Smooth muscle cell of the brain vasculature (primary cell): ENCODE measurements at places on chromosomes 4 and X.

GRCh38 chrX:34716302-34716701 lies 59.2 kb upstream of the TMEM47 start:
- no peak for DNase-seq

GRCh38 chr4:163911891-163912290 lies 417.4 kb downstream of the TMA16 start:
- DNase-seq: no peak

DNA sequence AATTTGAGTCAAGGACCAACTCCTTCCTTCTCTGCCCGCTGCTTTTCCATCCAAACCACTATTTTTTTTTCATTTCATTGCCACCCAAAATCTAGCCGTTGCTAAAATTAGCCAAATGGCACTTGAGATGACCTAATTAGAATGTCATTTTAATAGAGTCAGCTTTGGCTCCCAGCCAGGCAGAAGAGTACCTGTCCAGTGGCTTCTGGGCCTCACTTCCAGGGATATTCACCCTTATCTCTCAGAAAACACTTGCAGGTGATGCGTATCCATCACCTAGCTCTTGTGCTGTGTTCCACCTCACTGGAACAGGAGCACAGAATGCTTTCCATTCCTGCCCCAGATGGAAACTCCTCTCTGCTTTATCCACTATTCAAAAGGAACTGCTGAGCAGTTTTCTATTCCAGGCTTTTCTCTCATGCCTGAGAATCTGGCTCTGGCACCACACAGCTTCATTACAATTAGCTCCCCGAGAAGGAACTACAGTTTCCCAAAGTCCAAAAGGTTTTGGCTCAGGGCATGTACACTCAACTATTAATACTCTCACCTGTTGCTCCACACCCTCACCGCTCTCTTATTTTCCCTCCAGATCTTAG lies 18.5 kb downstream of the MAGEA9B start:
- DNase-seq: no peak

- no peak for DNase-seq
These were observed 190.5 kb downstream of the SH3BGRL start for GRCh38 chrX:81392396-81392795.

DNA sequence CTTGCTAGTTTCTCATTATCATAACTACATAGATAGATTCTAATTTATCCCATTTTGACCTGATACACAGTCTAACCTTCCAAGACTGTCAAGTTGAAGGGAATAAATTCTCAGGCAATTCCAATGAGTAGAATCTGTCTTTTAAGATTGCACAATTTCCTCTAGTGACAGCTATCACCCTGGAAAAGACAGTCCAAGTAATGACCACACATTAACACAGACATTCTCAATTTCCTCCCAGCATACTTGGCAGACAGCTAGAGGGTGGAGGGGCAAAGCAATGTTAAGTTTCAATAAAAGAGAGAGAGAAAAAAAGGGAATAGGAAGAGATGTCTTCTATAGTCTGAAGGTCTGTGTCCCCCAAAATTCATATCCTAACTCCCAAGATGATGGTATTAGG lies 234.7 kb downstream of the LDB2 start:
- no peak for DNase-seq

DNA sequence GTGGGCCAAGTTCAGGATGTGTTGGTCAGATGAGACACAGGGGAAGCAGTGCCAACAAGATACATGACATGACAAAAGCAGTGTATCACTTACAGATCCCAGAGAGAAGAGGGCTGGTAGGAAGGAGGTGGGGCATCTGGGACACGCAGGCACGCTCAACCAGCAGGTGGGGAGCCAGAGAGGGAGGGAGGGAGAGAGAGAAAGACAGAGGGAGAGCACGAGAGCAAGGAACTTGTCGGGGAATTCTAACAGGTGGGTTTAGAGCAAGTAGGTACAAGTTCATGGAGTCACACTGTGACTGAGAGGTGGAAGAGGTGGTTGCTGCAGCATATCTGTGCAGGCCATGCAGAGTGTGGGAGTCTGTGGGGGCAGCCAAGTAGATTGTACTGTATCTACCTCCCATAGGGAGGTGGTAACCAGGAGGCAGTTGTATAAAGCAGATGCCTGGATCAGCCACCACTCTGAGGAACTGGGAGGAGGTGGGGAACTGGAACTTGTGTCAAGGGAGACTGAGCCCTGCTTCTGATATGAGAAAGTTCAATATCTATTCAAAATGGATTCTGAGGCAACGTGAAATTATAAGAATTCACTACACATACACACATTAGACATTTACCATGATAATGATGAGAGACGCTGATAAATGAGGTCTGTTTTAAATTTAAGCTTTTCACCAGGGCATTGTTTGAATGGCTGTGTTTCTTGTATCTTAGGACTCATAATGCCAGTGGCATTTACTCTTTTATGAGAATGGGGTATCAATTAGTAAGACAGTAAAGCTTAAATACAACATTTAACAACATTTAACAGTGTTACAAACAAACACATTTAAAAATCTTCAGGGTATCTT lies 43.7 kb downstream of the BBS12 start:
- DNase-seq: no peak

GRCh38 chrX:153463556-153463955 lies 6.8 kb downstream of the HAUS7 start:
- no peak for DNase-seq

GRCh38 chrX:12789976-12790375 lies 1.2 kb upstream of the PRPS2 start:
- no peak for DNase-seq

DNA sequence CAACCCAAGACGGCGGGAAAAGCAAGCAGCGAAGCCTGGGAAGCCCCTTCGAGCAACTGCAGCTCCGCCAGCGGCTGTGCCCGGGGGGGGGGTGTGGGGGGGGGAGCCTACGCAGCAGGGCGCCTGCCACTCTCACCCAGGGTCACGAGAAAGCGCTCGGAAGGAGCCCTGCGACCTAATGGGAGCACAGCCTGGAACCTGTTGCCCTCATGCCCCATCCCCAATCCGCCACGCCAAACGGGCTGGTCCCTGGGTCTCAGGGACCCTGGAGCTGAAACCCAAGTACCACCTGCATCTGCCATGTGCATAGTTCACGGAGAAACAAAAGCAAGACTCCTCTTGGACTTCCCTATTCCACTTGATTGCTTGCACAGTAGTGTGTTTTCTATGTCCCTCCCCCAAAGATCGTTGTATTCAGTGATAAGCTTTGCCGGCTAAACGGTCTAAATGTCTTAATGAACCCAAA lies 359 bp upstream of the GAB3 start:
- no peak for DNase-seq

GRCh38 chrX:110403441-110404238 lies 45.0 kb downstream of the RTL9 start:
- DNase-seq: no peak

- DNase-seq: peak; percentile 33
These were observed 28.7 kb downstream of the CLDN34 start for GRCh38 chrX:9995855-9996339.

GRCh38 chr4:169070895-169071218 lies 60.8 kb upstream of the CBR4 start:
- DNase-seq: no peak

- no peak for DNase-seq
These were observed 13.9 kb upstream of the RASL11B start for GRCh38 chr4:52848254-52848653.

- DNase-seq: no peak
These were observed 234.5 kb upstream of the SLIT2 start for GRCh38 chr4:20017070-20017776.

DNA sequence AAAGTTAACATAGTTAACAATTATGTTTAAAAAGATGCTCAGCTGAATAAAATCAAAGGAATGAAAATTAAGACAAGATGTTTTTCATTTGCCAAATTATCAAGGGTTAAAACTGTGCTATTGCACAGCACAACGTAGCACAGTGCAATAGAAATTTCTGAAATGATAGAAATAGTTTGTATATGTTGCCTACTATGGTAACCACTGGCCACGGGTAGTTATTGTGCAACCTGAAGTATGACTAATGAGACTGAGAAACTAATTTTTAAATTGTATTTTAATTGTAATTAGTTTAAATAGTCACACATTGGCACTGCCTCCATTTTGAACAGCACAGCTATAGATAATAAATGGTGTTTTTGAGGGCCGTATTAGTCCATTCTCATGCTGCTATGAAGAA lies 343.1 kb upstream of the FAM241A start:
- DNase-seq: no peak

DNA sequence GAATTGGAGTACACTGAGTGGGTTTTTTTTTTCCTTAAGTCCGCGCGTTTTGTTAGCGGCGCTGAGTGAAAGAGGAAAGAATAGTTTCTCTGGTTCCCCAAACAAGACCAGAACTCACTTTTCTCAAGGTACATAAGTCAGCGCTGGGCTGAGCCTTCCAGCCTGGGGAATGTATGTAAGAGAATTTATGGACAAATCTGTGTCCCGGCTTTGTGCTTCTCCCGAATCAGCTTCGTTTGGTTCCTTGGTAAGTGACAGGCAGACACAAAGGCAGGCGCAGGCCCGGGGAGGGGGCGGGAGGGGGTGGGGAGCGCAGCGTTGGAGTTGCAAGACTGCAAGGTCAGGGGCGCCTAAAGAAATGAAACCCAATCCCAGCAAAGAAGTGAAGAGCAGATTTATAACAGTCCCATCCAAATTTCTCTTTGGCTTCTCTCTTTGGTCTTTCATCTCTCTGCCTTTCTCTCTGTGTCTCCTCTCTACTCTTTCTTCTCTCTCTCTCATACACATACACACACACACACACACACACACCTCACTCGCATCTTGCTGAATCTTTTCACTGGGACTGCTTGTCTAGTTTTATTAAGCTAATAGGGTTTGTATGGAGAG lies 981 bp downstream of the TET2 start:
- DNase-seq: no peak

DNA sequence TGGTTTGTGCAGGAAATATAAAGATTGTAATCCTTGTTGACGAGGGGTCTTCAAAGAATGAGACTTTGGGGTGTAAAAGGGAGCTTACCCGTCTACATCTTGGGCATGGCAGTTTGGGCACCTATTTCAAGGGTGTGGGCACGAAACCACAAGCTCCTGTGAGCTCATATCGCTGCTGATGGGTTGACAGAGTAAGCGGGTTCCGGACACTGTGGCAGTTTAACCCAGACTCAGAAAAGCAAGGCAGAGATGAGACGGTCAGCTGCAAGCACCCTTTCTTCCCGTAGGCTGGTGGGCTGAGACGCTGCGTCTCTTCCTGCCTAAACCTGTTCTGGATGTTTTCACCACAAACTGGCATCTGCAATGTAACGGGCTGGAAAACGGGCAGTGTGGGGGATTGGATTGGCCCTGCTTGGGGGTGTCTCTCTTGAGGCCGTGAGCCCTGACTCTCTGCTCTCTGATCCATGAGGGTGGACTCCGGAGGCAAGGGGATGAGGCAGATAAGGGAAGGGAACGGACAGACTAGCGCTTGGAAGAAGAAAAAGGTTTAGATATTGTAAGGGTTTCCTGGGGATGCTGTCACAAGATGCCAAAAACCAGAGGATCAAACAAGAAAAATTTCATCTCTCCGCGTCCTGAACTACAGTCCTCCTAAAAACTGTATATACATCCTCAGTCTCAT lies 237.5 kb downstream of the SHOX start:
- DNase-seq: no peak

GRCh38 chrX:41142130-41142910 lies 57.1 kb downstream of the USP9X start:
- no peak for DNase-seq

DNA sequence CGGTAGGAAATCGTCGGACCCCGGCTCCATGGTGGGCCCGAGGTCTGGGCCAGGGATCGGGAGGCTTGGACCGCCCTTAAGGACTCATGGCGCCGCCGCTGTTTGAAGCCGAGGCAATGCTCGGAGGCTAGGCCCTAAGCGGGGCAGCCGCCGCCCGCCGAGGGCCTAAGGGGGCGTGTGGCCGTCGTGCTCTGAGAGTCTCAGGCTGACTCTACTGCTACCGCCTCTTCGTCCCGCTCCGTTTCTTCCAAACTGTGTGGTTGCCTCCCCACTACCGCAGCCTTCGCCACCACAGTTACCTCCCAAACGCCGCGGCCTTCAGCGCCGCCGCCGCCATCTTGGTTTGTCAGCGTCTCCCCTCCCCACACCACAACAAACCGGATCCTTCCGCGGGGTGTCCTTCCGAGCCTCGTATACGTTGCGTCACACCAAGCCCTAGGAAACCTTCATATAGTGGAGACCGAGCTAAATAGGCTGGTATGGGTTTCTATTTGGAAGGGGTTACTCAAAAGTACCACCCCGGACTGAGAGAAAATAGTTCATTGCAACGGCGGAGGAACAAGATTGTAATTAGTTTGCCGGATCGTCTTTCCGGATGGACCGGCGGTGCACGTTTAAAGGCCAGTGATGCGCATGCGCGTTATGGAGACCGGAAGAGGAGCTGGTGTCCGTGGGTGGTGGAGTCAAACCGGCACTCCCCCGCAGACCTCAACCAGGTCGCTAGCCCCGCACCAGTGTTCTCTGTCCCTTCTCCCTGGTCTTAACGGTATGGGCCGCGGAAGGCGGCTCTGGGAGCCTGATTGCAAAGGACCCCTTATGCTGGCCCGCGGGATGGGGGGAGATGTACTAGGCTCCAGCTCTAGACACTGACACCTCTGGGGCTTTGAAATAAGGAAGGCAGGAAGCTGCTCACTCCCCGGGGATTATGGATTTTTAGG lies at the start of gene KDM5C:
Gene KDM5C, minus strand, starts transcription at position 348 of the 938 bp plus-strand sequence. Its CDS starts 318 bp downstream, at position 30.
- DNase-seq: peak; percentile 93

GRCh38 chr4:183636503-183636902 lies 22.5 kb downstream of the RWDD4 start:
- DNase-seq: no peak

DNA sequence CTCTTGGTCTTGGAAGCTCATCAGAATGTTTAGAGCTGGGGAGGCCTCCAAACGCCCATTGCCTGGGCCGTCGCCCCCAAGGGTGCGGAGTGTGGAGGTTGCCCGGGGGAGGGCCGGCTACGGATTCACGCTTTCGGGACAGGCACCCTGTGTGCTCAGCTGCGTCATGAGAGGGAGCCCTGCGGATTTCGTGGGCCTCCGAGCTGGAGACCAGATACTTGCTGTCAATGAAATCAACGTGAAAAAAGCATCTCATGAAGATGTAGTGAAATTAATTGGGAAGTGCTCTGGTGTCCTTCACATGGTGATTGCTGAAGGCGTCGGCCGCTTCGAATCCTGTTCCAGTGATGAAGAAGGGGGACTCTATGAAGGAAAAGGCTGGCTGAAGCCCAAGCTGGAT lies 23.3 kb downstream of the RGS12 start:
- no peak for DNase-seq

GRCh38 chrX:17024886-17025285 lies 78.4 kb downstream of the REPS2 start:
- DNase-seq: no peak

- no peak for DNase-seq
These were observed 541.4 kb downstream of the ADGRL3 start for GRCh38 chr4:61741327-61742096.
